ENCODE measurements at places on chromosomes 5 and 9.

DNA sequence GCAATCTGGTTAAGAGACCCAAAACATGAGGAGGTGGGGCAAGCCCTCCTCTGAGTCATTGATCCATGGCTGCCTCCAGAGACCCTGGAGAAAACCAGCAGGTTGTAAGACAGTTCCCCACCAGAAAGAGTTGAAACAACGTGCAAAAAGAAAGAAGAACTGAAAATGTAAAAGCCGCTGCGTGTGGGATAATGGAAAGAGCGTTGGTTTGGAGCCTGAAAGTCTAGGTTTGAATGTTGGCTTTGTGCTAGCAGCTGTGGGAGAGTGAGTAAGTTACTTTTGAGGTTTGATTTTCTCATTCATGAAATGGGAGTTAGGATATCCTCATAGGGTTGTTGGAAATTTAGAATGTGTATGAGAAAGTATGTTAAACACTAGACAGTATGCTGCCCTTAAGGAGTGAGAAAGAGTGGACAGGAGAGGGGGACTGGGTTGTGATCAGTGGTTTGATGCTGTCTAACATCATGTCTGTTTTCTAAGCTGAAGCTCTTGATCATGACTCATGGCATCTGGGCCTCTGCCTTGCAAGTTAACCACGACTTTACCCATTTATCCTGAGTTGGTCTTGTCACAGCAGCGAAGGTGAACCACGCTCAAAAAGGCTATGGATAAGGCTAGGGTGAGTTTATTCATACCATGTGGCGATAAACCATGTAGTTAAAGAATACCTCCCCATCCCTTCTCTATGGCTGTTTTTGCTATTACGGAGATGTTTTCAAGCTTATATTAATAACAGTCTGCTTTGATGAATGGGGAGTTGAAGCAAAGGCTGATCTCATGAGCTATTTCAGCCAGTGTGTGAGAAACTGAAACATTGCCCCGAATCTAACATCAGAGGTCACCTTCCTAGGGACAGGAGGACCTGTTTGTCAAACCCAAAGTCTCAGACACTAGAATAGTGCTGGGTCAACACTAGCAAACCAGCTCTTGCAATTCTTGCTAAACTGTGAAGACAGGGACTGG is 41.3 kb downstream of the ZNF366 start:
- no peak for DNase-seq

DNA sequence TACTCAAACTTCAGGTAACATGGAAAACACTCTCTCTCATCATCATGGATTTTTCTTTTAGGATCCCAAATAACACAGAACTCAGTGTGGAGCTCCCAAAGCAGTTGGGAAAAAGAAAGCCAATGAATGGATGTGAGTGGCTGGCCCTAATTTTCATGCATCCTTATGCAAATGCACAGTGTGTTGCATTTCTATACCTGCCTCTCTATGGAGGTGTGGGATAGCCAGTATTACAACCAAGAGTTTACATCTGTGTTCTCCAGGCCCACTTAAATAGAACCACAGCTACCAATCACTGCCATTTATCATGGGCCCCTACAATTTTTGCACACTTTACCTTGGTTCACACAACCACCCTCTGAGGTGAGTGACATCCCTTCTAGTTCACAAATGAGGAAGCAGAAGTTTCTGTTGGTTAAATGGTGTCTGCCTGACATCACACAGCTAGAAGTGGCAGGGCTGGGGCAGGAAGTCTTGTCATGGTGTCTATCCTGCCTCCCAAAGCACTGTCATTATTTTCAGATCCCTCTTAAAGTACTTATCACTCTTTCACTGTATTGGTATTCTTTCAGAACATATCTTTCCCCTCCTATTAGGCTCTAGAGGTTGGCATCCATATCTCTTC is 17.3 kb downstream of the MAMDC2 start:
- no peak for DNase-seq

- DNase-seq = no peak
Measured at GRCh38 chr9:128108269-128109049, 19.1 kb downstream of the PTGES2 start.

DNA sequence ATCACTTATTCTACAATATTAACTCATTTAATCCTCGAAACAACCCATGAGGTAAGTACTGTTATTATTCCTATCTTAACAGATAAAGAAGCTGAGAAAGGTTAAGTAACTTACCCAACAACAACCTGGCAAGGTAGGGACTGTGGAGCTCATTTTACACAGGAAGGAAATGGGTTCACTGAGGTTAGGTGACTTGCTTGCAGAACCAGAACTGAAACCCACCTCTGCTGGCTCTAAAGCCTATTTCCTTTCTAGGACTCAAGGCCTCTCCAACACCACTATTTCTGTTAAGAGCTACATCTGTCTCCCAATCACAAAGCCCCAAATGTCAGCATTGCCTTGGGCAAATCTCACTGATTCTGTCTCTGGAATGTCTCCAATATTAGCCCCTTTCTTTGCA is 38.9 kb upstream of the IFNK start:
- DNase-seq = peak; percentile 22

DNA sequence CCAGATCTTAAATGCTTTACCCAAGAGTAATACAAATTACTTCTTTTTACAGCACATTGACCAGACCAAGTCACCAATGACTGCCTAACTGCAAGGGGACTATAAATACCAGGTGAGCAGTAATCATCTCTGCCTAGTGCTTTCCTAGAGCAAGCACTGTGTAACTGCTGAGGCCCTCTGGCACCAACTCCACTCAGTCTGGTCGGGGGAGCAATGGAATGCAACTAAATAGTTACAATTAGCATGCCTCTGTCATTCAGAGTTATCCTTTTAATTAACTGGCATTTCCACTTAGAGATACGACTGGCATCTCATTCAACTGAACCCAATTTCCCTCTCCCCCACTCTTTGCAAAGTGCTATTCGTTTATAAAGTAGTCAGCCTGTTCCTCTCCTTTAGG is 1309.1 kb upstream of the DMAC1 start:
- no peak for DNase-seq

- DNase-seq = no peak
Measured at GRCh38 chr5:170393958-170394357, 4.8 kb upstream of the KCNMB1 start.

DNA sequence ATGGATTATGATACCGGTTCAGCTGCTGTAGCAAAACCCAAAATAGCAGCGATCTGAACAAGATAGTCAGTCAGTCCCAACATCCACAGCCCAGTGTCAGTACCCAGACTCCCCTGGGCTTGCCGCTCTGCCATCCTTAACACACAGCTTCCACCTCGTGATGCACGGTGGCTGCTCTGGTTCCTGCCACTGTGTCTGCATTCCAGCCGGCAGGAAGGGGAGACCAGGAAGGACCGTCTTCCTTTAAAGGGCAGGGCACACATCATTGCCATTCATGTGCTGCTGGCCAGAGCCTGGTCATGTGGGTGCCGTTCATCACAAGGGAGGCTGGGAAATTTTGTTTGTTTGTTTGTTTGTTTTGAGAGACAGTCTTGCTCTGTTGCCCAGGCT is 131.0 kb upstream of the IER5L start:
- DNase-seq = no peak

DNA sequence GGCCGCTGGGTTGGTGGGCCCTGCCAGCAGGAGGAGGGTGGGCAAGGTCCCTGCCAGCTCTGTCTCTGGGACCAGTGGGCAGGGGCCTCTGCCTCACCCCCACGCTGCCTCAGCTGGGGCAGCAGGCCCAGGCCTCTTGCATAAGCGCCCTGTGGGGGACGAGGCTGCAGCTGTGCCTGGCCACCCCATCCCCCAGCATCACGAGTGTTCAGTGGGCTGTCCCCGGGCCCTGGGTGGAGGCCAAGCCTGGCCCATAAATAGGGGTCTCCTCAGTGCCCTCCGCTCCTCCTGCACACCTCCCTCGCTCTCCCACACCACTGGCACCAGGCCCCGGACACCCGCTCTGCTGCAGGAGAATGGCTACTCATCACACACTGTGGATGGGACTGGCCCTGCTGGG is at the start of gene PTGDS:
Gene PTGDS (plus strand): TSS at position 282 of the 400 bp plus-strand sequence. CDS start 75 bp downstream, at position 357.
- no peak for DNase-seq

- DNase-seq = no peak
Measured at GRCh38 chr5:32258424-32258823, 54.3 kb downstream of the MTMR12 start.

GRCh38 chr5:82351754-82352145 is 73.6 kb upstream of the RPS23 start:
- peak; percentile 63 for DNase-seq
